NCI-H1417 treated with DMSO at 0.1 percent for 48 hours (cell line): ENCODE measurements at places on chromosomes 1 and 21.

GRCh38 chr1:6365047-6365446 lies 28.5 kb downstream of the ACOT7 start:
- no peak for DNase-seq

GRCh38 chr1:189405419-189405818 lies 1072.2 kb downstream of the BRINP3 start:
- DNase-seq: no peak

DNA sequence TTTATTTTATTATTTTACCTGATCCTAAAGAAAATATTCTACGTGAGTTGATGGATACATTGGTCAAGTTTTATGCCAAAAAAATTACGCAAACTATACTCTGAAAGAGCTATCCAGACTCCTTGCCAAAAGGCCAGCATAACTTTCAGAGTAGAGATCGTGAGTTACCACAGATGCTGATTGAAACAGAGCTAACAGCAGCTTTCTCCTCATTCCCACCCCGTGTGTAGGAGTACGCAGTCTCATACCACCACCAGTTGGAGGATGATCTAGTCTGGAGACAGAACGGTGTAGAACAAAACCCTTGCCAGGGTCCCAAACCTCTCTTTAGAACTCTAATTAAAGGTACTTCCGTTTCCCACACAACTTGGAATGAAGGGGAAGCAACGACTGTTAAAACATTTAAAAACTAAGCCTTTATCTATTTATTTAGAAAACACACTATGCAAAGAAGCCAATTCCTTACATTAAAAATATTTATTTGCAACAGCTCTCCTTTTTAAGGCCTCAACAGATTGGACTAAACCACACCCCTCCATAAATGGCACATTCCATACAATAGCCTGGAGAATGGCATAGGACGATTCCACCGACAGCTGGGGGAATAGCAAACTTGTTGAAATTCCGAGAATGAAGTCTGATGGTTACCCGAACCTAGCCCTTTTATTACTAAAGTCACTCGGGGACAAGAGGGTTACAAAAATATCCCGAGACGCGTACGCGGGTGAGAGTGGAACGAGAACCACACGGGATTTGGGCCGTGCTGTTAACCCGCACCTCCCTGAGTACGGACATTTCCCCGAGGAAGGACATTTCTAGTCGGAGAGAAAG lies 1.4 kb downstream of the NUCKS1 start:
- no peak for DNase-seq

- DNase-seq: no peak
Measured at GRCh38 chr21:28705616-28706015, 287.1 kb downstream of the LTN1 start.

GRCh38 chr1:117363571-117364048 lies 3.6 kb upstream of the MAN1A2 start:
- DNase-seq: no peak

DNA sequence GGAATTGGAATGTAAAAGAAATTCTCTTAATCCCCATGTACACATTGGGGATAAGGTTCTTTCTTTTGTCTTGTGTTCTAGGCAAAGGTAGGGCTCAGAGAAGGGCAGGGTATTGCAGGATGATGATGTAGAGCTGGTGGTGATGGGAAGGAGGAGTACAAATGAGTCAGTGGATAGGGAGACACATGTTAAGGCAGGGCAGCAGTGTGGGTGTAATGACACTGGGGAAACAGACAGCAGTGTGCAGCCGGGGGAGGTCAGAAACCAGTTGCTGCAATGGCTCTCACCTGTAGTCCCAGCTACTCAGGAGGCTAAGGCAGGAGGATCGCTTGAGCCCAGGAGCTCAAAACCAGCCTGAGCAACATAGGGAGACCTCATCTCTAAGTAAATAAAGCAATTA lies 5.1 kb downstream of the NLRP3 start:
- DNase-seq: no peak

DNA sequence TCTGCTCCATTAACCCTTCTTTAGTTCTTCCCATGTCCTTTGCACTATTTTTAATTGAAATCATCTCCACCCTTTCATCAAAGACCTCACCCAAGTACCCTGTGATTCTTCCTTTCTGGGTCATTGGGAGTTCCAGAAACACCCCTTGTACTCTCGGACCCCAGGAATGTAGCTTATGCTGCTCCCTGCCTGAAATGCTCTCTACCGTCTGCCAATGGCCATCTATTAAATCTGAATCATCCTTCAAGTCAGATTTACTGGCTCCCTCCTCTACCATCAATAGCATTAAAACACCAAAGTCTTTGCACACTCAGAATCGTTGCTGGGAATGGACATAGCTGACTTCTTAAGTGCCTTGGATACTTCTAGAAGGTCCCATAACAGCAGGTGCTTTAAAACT lies 73.2 kb upstream of the GADD45A start:
- DNase-seq: no peak

DNA sequence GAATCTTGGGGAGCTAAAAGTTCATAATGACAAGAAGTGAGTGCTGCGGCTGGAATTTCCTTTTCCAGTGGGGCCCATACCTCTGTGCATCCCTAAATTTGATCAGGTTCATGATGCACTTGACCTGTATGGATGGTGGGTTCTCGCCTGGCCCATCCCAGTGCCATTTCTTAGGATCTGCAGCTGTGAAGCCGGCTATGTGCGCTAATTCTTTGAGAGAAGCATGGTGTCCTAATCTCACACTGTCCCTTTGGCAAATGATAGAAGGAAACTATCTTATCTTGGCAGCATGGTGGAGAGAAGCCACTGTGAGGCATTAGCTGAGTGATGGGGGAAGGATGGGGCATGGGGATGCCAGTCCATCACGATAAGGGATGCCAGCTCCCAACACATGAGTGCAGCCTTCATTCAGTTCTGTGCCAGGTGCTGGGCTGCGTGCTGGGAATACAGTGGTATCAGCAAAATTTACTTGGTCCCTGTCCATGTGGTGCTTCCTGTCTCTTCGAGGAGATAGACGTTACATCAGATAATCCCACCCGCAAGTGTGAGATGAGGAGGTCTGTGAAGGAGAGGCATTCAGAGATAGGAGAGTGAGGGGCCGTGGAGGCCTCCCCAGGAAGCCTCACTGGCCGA lies 30.5 kb downstream of the STUM start:
- DNase-seq: no peak

- no peak for DNase-seq
Measured at GRCh38 chr1:75720820-75721219, 3.7 kb upstream of the ACADM start.

DNA sequence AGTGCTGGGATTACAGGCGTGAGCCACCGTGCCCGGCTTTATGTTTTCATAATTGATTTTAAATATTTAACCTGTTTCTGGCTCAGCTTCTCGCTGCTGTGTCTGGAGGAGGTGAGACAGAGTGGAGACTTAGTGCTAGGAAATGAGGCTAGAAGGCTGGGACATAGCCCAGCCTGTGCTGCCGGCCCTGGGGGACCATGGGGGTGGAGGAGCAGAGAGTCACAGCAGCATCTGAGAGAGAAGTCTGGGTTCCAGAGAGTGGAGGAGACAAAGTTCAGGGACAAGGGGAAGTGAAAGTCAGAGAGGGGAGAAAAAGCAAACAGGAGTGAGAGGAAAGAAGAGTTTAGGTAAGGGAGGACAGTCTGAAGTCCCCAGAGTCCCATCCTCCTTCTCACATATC lies 71.9 kb downstream of the LHX9 start:
- no peak for DNase-seq

DNA sequence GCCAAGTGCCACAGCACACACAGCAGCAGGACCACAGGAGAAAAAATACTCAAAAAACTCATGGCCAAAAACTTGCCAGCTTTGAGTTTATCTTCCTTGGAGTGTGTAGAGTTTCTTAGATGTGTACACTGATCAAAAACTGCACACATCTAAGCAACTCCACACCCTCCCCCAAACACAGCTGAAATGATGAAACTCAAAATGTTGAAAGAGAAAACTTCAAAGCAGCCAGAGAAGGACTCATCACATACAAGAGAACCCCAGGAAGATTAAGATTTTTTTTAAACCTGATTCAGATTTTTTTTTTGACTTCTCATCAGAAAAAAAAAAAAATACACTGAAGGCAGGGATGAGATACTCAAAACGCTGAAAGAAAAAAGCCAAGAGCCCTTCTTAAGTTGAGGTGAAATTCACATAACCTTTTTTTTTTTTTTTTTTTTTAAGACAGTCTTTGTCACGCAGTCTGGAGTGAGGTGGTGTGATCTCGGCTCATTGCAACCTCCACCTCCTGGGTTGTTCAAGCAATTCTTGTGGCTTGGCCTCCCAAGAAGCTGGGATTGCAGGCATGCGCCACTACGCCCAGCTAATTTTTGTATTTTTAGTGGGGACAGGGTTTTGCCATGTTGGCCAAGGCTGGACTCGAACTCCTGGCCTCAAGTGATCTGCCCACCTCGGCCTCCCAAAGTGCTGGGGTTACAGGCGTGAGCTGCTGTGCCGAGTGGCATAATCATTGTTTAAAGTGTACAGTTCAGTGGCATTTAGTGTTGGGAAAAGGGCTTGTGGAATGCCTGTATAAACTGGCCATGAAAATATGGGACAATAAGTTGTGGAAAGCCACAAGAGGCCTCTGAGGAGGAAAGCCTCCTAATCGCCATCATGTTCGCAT lies 20.9 kb upstream of the PDXK start:
- DNase-seq: no peak

DNA sequence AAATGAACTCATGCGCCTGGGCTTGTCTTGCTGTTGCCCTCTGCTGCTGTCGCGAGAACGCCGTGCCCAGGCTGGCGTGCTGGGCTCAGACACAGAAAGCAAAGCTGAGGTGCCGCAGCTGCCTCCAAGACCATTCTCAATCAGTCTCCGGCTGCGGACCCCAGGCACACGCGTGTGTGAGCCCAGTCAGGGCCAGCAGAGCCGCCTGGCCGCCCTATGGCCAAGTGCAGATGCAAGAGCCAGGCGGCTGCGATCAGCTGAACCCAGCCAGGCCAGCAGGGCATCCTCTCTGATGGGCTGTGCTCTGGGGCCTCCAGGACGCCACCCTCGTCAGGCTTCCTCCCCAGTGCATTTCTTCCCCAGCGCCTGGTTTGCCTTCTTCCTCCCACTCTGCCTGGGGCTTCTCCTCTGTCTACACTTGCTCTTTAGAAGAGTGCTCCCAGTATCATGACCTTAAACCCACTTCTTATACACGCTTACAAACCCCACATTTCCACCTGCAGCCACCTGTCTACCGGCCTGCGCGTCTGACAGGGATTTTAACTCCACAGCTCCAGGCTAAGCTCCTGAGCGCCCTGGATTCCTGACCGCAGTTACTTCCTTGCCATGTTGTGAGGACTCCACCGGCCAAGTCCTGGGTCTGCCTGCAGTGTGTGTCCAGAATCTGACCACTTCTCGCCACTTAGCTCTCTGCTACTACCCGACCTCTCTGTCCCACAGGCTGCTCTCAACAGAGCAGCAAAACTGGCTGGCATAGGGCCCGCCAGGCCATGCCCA lies 21.7 kb upstream of the LRRC47 start:
- DNase-seq: no peak

- DNase-seq: peak; percentile 33
Measured at GRCh38 chr21:38352536-38353219, 95.9 kb downstream of the KCNJ15 start.

- DNase-seq: no peak
Measured at GRCh38 chr21:44039828-44040227, 27.7 kb downstream of the TRAPPC10 start.

- DNase-seq: no peak
Measured at GRCh38 chr1:167328816-167329483, 108.3 kb downstream of the POU2F1 start.

GRCh38 chr1:214587165-214587564 lies 15.8 kb upstream of the CENPF start:
- DNase-seq: no peak

- no peak for DNase-seq
Measured at GRCh38 chr1:164660412-164660772, 101.4 kb downstream of the PBX1 start.

DNA sequence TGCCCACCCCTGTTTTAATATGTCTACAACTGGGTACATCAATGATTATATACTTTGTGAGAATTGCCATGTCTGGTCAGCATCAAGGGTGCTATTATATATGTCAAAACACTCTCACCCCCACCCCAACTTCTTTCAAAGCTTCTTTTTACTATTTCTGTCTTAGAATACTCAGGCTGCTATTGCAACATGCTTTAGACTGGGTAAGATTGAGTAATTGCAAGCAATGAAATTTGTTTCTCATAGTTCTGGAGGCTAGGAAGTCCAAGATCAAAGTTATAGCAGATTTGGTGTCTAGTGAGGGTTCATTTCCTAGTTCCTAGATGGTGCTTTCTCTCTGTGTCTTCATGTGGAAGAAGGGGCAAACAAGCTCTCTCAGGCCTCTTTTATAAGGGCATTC lies 100.5 kb upstream of the KCNK1 start:
- DNase-seq: no peak

DNA sequence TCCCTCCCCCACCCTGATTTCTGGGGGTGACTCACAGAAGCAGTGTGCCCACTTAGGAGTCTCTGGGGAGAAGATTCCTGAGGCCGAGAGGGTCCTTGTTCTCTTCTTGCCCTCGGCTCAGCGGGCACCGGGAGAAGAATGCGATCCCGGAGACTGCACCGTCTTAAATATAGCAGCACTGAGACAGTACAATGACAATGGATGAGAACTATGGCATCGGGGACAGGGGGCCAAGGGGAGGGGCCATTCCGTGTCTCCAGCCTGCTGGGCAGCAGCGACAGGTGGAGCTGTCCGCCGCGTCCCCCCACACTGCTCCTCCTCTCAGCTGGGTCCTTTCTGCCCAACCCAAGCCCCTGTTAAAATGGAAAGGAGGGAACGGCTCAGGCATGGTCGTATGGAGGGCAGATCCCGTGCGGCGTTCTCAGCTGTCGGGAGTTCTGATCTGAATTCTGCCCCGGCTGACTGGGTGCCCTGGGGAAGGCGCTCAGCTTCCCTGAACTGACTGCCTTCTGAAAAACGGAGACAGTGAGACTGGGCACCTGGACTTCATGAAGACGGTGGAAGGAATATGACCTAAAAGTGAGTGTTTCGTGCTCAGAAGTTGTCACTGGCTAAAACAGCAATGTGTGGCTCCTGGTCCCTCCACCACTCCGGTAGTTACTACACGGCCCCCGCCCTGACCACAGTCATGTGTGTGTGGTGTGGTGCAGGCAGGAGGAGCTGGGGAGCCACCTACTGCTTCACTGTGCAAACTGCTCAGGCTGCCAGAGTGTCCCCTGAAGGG lies at the start of gene MYOM3:
MYOM3 (minus strand) TSS at position 140 of the 784 bp plus-strand sequence. CDS start 3,499 bp downstream, outside the sequence.
- DNase-seq: no peak

DNA sequence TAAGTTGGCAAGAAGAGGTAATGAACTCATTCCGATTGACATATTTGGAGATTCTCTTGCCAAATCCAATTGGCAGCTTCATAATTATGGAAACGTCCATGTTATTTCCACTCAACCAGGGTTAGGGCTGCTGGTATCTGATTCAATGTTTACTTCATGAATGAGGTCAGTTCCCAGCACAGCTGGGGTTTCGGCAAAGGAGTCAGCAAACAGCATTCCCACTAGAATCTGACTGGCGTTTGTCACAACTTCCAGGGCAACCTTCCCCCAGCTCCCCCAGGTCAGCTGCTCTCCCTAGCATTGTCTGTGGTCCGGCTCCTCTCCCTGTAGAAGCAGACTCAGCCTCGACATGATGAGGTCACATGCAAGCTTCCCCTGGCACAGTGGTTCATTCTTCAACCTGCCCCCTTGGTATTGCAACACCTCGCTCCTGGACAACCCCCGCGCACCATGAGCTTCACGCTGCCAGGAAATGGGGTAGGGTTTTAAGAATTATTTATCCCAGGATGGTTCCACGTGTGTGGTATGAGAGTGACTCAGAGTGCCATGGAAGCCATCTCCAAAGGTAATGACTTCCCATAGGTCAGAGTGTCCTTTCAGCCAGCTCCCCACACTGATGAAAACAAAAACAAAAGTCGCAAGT lies 100.7 kb upstream of the SLC25A33 start:
- DNase-seq: no peak

- DNase-seq: no peak
Measured at GRCh38 chr1:40769815-40770214, 13.8 kb upstream of the KCNQ4 start.
